Bronchial smooth muscle cell (primary cell): ENCODE measurements at places on chromosomes 16 and 17. TPM values are rescaled to one million over a fixed set of nuclear protein-coding genes. Genes with fewer than 3 reads are reported as not detected.

Gene SCGB1C2
- not detected in 2 replicates for total RNA-seq

Gene TNFRSF12A
- total RNA-seq: 49.5 and 111 TPM in 2 replicates

Gene KRTAP1-5
- total RNA-seq: not detected in 2 replicates

Gene NPIPA7
- total RNA-seq: 0.47 and 1.1 TPM in 2 replicates

Gene HEXD
- total RNA-seq: 12.8 and 14.0 TPM in 2 replicates

Gene CSH2
- not detected in 2 replicates for total RNA-seq

Gene OR1D2
- total RNA-seq: not detected in 2 replicates

Gene TOX3
- total RNA-seq: not detected in 2 replicates

Gene UBALD1
- total RNA-seq: 3.3 and 3.9 TPM in 2 replicates
